Activated naive CD4-positive, alpha-beta T cell (primary cell): ENCODE measurements at places on chromosomes 1 and 21.

GRCh38 chr1:50851034-50851433 lies 109.0 kb downstream of the FAF1 start:
- DNase-seq = no peak

DNA sequence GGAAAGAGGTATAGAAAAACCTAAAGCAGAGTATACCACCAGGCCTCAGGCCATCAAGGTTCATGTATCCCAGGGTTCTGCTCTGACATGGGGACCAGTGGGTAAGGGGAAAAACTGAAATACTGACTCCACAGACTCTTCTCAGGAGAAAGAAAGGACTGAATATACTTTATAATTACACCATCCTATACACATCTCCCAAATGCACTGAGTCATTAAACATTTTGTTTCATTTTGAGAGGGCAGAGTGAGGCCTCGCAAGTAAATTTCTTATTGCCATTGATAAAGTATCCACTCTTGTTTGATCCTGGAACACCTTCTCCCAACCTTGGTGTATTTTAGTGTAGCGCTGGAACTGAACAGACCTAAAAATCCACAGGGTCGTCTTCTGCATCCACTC lies 247.9 kb downstream of the SLC45A1 start:
- DNase-seq = no peak

DNA sequence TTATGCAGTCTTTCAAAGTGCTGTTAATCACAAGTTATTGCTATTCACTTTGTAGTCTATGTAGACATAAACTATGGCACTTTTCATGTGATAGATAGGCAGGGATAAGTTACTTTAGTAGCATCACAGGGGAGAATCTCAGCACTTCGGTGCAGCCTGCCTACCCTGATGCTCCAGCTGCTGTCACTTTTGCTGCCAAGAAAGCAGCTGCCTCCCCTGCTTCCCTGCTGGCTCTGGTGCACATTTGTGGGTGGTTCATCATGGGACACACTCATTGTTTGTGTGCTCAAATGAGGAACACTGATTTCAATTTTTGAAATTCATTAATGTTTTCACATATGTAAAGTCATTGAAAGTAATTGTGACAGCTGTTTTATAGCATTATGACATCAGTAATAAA lies 272.6 kb downstream of the S1PR1 start:
- no peak for DNase-seq

DNA sequence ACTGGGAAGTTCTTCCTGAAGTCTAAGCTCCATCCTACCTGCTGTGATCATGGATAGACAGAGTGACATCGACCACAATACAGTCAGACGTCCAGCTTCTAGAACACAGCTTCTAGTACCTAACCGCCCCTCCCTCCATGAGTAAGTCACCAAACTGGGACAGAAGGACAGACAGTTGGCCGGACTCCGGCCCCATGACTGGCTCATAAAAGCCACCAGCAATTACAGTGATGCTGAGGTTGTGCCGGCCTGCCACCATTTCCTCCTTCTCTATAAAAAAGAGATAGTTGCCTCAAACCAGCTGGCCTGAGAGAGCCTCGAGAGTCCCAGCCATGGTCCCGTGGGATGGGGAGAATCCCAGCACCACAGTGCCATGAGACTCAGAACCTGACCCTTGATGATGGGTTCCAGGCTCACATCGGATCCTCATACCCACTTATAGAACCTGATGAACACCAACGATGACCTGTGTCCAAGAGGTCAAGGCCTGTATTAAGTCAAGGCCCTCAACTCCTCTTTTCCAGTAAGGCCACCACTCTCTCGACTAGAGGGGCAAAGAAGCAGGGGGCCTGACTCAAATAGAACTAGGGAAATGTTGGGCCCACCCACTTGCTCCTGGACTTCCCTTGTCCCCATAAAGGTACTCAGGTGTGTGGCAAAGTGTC lies 3.4 kb downstream of the MEF2D start:
- DNase-seq = no peak

GRCh38 chr21:38869196-38869595 lies 63.5 kb downstream of the ETS2 start:
- no peak for DNase-seq

DNA sequence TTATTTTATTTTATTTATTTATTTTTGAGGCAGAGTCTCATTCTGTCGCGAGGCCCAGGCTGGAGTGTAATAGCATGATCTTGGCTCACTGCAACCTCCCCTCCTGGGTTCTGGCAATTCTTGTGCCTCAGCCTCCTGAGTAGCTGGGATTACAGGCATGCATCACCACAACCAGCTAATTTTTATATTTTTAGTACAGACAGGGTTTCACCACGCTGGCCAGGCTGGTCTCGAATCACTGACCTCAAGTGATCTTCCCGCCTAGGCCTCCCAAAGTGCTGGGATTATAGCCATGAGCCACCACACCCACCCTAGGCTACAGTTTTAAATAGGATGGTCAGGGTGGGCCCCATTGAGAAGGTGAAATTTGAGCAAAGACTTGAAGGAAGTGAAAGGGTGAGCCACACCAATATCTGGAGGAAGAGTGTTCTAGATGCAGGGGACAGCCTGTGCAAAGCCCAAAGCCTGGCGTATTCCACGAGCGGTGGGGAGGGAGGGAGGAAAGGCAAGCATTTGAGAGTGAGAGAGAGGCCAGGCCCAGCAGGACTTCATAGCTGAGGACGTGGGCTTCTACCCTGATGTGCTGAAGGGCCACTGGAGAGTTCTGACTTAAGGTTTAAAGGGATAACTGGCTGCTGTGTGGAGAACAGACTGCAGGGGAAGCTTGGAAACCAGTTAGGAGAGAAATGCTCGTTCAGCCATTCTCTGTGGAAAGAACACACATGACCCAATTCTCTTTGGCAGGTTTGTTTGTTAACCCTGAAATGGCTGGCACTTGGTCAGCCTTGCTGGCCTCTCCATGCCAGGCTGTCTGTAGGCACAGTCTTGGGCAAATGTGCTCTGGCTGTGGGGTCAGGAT lies 62.6 kb upstream of the FAM20B start:
- no peak for DNase-seq

DNA sequence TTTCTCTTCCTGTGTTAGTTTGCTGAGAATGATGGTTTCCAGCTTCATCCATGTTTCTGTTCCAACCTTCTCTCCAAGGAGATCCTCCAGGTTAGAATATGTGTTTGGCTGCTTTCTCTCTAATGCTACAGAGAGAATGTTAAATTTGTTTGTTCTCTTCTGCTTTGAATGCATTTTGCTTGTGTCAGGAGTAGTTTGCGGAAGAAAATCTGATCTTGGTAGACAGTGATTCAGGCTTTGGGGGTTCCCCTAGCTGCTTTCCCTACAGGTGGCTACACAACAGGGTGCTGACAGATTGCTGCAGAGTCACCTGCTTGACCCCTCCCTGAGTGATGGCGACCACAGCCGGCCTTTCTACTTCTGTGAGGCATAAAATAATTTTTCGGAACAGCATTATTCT lies 41.8 kb downstream of the MACO1 start:
- no peak for DNase-seq

DNA sequence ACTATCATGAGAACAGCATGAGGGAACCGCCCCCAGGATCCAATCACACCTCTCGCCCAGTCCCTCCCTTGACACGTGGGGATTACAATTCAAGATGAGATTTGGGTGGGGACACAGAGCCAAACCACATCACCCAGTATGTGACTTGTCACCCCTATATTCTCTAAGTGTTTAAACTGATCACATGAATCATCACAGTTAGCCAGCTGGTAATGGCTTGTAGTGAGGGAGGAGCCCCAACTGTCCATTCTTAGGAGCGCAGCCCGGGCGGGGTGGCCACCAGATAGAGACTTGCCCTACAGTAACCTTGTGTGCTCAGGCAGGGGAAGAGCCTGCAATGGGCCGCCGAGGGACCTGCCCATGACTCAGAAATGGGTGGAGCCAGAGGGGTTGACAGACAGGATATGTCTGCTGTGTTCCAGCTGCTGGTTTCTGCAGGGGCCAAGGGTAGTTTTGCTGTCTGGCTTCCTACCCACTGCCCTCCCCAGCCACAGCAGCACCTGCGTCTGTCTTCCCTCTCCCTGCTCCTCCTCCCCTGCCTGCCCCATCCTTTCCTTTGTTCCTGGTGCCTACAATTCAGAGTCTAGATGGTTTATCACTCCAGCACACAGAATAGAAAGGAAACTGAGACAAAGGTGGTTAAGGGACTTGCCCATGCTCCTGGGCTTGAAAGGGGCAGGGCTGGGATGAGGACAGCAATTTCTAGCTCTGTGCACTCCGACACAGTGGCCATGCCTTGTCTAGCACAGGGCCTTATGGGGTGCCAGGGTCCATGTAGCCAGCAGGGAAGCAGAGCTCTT lies 9.2 kb downstream of the ABCG1 start:
- peak; percentile 53 for DNase-seq

DNA sequence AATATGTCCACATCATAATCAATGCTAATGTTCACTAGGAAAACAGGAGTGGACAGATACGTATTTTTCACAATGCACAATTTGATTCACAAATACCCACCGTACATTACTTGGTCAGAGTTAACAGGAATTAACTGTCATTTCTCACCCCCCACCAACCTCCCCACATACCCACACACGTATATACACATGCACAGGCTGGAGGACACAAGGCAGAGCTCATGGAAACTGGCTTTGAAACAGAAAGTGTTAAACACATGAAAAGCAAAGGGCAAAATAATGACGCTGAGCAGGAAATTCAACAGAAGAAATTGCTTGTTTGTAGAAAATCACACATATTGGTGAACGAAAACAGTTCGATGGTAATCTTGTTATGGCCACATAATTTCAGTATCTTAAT lies 188.4 kb upstream of the DMRTA2 start:
- DNase-seq = no peak

DNA sequence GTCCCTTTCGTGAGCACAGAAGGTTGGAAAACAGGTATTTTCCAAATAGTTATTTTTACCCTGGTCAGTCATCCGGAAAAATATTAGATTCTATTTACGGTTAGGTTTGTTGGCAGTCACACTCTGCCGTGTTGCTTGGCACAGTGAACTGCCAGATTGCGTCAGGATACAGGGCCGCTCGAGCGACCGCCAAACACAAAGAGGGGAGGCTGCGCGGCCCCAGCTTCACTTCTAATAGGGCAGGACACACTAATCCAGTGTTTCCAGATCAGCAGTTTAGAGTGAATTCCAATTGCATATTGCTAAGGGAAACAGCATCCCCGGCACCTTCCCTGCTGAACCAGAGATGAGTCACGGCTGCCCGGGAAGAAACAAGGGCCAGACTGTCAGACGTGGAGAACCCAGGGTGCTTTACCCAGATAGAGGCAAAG lies 22.9 kb downstream of the UMODL1 start:
- no peak for DNase-seq

DNA sequence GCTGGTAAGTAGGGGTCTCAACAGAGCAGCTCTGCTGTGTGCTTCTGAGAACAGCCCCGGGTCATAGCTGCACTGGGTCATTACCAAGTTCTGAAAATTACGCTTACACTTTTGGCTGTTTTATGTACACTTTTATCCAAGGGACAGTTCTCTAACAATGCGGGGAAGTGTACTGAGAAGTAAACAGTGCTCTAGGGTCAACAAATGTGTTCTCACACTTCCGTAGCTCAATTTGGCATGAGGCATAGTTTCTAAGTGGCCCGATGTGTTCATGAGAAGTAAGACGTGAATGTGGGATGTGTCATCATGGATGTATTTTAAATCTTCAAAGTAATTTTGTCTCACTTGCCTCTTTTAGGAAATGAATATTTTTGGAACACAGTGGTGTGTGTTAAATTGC lies 10.9 kb upstream of the VAMP3 start:
- DNase-seq = no peak

DNA sequence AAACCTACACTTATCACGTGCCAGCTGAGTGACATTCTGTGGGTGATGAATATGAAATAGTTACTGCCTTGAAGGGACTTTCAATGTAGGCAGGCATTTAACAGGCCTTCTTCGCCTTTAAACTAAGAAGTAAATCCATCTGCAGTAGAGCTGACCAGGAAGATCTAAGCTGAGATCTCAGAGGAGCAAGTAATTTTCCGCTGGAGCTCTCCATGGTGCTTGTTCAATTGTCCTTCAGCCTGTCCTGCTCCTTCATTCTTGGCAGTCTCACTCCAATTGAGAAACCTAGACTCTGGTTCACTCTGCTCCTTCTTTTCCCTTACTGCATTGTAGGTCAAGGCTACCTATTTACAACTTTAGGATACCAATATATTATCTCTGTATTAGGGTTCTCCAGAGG lies 183.5 kb downstream of the HMCN1 start:
- no peak for DNase-seq

GRCh38 chr1:92601044-92601443 lies 114.3 kb upstream of the GFI1 start:
- DNase-seq = no peak

DNA sequence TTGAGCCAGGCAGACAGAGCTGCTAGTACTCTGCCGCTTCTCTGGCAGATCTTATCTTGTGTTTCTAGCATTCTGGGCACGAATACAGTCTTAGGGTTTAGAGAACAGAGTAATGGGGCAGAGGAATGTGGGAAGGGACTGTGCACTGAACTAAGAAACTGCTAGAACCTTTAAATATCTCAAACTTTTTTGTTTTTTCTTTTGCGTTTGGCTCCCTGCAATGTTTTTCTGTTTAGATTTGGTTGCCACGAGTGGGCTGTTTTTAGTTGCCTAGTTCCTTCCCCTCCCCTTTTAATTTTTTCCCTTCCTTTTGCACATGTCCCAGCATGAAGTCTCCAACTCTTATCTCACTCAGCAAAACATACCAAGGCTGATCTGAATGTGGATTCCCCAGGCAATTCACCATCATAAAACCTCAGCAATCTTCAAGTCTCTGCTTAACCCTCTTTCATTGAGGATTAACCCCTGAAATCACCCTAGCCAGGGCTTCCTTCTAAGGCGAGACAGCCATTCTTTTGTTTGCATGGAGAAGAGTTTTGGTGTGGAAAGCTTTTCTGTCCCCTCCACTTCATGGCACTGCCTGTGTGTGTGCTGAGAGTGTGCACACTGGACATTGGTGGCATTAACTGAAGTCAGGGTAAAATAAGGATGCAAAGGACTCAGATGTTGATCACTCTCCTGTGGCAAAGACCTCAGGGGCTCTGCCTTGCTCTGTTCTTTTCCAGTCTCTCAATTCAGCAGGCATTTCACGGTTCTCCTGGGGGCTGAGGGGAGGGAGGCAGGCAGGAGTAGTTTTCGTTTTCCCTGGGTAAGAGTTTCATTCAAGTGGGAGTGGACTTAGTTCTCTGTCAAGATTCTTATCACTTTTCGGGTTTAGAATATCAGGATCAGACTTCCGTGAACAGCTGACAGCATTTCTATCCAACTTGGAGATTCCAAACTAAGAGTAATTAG lies 2.8 kb upstream of the ATF3 start:
- DNase-seq = no peak

GRCh38 chr1:230153641-230154296 lies 86.7 kb downstream of the GALNT2 start:
- DNase-seq = no peak

DNA sequence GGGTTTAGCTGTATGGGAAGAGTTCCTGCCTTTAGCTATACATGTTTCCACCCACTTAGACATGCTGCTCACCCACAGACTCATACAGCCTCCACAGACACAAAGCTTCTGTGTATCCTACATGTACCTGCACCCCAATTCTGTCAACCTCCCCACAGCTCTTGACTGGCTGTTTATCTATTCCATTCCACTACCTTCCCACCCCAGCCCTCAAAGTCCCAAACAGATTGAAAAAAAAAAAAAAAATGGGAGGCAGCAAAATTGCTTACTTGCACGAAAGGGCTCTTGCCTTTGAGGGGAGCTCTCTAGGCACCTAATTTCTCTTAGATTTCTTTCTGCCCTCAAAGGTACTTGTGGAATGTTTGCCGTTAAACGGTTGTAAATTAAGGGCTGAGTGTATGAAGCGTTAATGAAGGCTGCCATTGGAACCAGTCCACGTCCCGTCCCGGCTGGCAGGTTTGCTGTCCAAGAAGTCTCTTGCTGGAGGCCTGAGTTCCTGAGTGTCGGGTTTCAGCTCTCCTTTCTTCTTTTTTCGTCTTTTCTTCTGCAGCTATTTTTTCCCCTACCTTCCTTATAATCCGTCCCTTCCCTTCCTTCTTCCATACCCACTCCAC lies 43.6 kb downstream of the PBX1 start:
- no peak for DNase-seq
